Activated CD8-positive, alpha-beta T cell treated with anti-CD3 and anti-CD28 coated beads, Interleukin-2, amount 10 ng/mL, durations not matched to agents 7 days and 5 days (primary cell): ENCODE measurements at places on chromosomes 1 and 21. TPM values are rescaled to one million over a fixed set of nuclear protein-coding genes. Genes with fewer than 3 reads are reported as not detected.

DNA sequence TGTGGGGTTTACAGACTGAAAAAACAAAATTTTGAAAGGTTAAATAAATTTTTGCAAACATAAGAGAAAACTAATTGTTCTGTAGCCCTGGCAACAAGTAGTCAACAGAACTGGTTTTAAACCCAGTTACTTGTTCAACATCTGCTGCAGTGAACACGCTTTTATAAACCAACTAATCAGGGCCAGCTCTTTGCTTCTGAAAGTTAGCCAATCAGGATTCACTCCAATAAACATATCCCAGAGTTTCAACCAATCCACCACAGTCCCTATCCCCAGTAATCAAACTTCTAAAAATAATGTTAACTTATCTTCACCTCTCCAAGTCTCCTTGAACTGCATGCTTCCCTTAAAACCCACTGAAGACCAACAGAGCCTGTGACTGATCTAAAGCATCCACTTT is 306.6 kb downstream of the CTH start:
- no peak for DNase-seq

GSTM4 gene
- 18.5 TPM for total RNA-seq

- no peak for DNase-seq
These were observed 3.8 kb downstream of the CDC42SE1 start for GRCh38 chr1:151055581-151055980.

OLFML2B gene
- total RNA-seq: not detected

USH2A gene
- total RNA-seq: not detected

ZNF678 gene
- total RNA-seq: 4.1 TPM

DNA sequence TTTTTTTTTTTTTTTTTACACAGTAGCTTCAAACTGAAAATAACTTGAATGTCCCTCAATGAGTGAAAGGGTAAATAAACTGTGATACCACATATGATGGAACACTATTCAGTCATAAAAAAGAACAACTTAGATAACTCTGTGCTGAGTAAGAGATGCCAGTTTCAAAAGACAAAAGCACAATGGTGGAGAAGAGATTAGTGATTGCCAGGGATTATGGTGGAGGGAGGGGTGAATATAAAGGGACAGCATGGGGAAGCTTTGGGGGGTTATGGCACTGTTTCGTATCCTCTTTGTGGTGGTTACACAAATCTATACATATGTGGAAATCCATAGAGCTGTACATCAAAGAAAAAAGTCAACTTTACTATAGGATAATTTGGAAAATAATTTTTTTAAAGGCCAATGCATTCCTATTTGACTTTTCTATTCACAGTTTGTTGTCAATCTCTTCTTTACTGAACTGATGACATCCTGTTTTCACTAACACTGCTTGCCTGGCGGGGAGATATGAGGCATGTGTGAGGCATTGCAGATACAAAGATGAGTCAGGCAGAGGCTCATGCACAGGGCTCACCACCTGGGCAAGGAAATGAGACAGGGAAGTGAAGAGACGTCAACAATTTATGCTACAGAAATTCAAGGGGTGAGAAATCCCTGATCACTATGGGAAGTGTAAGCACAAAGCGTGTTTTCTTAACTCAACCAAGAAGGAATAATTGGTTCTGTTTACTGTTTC is 302.7 kb downstream of the DUSP10 start:
- peak; percentile 55 for DNase-seq

SLC9C2 gene
- not detected for total RNA-seq
